MCF 10A (cell line): ENCODE measurements at places on chromosomes 12 and 14.
A peak's percentile ranks its signal among the peaks of the same experiment; 100 is the strongest.

- peak; percentile 24 for DNase-seq
Measured at GRCh38 chr12:76790564-76791552, 26.9 kb downstream of the ZDHHC17 start.

- no peak for DNase-seq
Measured at GRCh38 chr12:53012928-53013327, 6.7 kb downstream of the EIF4B start.

DNA sequence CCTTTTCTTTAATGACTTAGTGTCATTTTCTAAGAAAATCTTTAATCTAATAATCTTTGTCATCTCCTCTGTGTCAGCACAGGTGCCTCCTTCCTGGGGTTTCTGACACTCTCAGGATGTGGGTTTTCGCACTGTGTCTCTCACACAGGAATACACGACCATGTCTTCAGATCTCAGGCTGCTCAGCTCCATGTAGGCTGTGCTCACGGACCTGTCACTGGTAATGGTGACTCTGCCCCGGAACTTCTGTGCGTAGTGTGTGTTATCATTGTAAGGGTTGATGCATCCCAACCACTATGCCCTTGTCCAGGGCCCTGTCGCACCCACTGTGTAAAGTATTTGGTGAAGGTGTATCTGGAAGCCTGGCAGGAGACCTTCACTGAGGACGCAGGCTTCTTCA, 647.8 kb downstream of the TMEM121 start:
- DNase-seq, result no peak

GRCh38 chr14:83867566-83868225, 1662.2 kb upstream of the FLRT2 start:
- no peak for DNase-seq

- DNase-seq, result peak; percentile 32
Measured at GRCh38 chr12:108890208-108890607, 10.3 kb downstream of the DAO start.

DNA sequence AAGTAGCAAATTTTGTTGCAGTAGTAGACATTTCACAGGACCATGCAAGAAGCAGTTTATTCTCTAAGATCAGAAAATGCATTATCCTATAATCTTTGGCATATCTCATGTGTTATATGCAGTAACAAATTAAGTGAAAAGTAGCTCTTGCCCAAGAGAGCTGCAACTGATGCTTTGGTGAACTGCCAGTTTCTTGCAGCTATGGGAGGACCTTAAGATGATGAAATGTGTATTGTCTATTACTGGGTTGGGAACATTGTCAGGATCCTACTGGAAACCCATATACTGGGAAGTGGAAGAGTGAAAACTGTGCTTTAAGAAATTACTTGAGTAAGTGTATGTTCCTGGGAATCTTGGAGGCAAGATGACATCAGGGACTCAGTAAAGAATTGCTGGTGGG, 238.8 kb downstream of the DACT1 start:
- DNase-seq, result peak; percentile 67

- DNase-seq, result no peak
Measured at GRCh38 chr14:97843066-97843465, 1045.9 kb downstream of the VRK1 start.

- no peak for DNase-seq
Measured at GRCh38 chr12:120465756-120466155, 3.8 kb downstream of the SRSF9 start.

DNA sequence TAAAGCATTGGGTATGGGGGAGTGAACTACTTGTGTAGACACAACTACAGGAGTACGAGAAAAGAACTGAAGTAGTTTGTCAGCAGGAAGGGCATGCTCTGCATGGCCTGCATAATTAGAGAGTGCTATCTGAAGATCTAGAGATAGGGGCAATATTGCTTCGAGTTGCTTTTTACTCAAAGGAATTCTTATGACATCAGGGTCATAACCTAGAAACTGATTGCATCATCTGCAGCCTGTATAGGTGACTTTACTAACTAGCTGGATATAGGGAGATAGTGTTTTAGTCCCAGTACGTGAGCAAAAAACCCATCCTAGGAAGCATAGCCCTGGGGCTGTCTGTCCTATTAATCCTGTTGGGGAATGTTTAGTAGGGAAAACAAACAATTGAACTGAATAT, 39.8 kb downstream of the TMTC3 start:
- no peak for DNase-seq
